Epithelial cell of proximal tubule (primary cell): ENCODE measurements at places on chromosomes 11 and 22. TPM values are rescaled to one million over a fixed set of nuclear protein-coding genes. Genes with fewer than 3 reads are reported as not detected.

The FJX1 gene
- 52.1 and 78.4 TPM in 2 replicates for total RNA-seq

The SLC25A22 gene
- total RNA-seq, result 20.1 and 33.6 TPM in 2 replicates

The MYRF gene
- total RNA-seq, result 7.6 and 25.0 TPM in 2 replicates

The GTSE1 gene
- total RNA-seq, result 18.2 and 35.8 TPM in 2 replicates

The CADM1 gene
- total RNA-seq, result 21.3 and 36.3 TPM in 2 replicates

The TRIM29 gene
- 0.22 TPM in 1 of 2 replicates, not detected in the other for total RNA-seq

The MS4A12 gene
- total RNA-seq, result not detected in 2 replicates

The IGSF9B gene
- 0.22 and 1.0 TPM in 2 replicates for total RNA-seq

The NCR3LG1 gene
- 1.2 and 2.3 TPM in 2 replicates for total RNA-seq

The ANKK1 gene
- 0.17 TPM in 1 of 2 replicates, not detected in the other for total RNA-seq

DNA sequence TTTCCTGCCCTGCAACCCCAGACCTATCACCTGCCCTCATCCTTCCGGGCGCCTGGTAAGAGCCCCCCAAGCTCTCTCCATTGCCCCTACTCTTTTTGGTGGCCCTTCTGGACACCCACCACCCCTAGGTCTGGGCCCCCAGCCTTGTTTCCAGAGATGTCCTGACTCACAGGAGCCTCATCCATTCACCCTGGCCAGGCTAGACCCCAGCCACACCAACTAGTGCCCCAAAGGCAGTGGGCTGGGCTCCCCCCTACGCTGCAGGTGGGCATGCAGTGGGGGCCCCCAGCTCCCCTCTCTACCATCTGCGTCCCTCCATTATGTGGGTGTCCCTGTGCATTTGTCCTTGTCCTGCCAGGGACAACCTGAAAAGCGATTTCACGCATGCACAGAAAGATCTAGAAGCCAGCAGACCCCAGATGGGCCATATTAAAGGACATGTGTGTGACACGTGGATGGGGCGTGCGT lies 1.4 kb downstream of the MRGPRF start:
- no peak for DNase-seq

- no peak for DNase-seq
Observed at GRCh38 chr11:116503216-116504160, 269.3 kb downstream of the BUD13 start.

DNA sequence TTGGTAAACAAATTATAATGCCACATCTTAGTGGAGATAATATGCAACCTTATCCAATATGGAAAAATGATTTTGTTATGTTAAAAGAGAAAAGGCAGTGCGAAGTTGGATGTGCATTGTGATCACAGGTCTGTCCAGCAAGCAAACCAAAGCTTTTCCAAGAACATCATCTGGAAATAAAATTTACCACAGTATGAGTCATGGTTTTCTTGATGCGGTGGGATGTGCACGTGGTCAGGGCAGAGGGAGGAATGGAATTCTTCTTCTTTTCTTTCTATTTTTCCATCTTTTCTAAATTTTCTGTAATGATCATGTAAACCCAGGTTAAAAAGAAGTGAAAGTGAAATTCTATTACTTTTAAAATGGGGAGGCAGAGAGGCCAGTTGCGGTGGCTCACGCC lies 169.8 kb downstream of the C11orf91 start:
- no peak for DNase-seq

- DNase-seq, result no peak
Observed at GRCh38 chr11:70210051-70210501, 7.0 kb downstream of the FADD start.

DNA sequence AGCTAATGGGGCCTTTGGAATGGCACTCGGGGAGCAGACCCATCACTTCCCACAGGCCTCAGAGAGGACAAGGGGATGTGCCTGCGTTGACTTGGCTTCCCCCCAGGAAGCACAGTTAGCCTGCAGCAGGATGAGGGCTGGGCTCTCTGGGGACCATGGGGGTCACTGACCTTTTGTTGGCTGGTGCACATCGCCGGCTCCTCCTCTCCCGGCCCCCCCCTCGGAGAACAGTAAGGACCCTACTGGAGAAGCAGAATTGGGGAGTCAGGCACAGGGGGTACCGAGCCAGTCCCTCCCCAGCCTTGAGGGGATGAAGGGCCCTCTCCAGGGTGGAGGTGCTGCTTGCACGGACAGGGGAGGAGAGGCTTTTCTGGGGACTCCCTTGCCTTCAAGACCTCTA lies 32.8 kb downstream of the NRXN2 start:
- no peak for DNase-seq

DNA sequence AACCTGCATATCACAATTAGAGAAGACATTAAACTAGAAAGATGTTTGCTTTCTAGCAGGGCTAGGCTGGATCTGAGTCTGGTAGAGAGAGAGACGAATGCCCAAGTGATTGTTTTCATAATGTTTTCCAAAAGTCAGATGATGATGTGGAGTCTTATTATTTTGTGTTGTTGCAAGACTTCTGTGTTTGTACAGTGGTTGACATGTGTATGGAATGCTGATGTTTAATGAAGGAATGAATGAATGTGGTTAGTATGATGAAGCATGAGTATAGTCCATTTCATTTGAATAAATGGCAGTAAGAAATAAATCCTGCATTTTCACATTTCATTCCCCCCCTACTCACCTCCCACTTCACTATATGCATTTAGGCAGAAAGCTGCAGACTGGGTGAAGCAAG lies 69.6 kb downstream of the PPP2R1B start:
- no peak for DNase-seq

GRCh38 chr11:36577373-36577772 lies 9.6 kb downstream of the RAG1 start:
- DNase-seq, result no peak

DNA sequence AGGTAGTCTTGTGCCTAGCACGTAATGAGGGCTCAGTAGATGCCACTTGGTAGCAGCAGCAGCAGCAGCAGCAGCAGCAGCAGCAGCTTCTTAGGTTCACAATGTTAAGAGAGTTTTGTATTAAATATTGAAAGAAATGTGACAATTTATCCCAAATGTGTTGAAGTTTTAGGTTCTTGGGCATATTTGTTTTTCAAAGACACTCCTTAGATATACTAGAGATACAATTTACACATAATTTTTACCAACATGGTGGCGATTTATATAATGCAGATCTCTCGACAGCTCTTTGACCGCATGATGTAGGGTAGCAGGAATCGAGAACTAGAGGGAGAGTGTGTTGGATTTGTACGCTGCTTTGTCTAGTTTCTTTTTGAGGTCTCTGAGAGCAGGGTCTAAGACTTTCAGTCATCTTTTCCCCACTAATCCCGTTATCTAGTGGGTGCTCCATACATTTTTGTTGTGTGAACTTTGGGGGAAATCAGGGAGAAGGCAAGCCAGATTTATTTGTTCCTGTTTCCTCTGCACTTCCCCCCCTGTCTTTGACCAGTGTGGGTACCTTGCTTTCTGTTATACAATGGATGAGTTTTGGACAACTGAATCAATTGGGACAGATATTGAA lies 1.4 kb downstream of the FDX1 start:
- no peak for DNase-seq

GRCh38 chr22:35605369-35605680 lies 11.8 kb downstream of the MB start:
- no peak for DNase-seq

DNA sequence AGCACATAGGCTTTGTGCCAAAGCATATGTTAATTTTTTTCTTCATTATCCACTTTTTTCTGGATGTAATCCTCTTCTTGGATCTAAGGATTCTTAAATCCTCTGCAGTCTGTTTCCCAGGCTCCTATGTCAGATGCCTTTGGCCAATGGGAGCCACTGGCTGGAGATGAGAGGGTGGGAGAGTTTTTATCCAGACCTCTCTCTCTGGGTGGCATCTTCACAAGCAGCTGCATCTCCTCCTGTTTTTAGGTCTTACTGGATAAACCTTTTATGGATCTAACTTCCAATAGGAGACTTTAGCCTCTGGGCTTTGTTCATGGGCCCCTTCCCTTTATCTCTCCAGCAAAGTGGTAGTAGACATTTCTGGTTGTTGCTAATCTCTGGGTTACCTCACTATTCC lies 22.4 kb upstream of the MPPED2 start:
- no peak for DNase-seq

- no peak for DNase-seq
Observed at GRCh38 chr11:36744375-36745168, 146.5 kb upstream of the RAG2 start.

DNA sequence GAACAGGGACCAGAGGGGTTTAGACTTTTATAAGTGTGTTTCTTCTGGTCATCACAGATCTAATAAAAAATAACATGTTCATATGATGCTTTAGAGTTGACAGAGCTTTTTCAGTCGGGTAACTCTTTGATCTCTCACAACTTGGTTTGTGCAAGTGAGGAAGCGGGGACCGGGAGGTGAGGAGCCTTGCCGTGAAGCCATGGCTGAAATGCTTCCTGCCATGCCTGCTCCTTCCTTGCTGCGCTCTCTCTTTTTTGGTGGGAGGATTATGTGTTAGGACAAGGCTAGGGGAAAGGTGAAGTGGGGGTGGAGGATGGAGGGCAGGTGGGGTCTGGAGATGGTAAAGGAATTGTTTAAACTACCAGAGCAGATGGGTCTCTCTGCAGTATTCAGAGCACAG lies 23.8 kb downstream of the TEAD1 start:
- no peak for DNase-seq

DNA sequence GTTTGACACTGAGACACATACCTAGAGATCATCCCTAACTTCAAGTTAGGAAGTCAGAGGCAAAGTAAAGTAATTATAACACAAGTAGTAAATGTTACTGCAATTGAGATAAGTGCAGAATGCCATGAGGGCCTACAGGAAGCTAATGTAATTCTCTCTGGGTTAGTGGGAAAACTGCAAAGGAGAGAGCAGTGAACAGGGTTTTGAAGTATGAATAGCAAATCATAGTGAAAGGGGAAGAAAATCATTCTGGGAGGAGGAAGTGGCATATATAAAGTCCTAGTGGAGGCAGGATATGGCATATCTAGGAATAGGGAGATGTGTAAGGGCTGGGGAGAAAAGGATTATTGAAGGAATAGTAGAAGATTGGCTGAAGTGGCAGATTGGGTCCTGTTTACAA lies 27.9 kb downstream of the RNF169 start:
- DNase-seq, result no peak

DNA sequence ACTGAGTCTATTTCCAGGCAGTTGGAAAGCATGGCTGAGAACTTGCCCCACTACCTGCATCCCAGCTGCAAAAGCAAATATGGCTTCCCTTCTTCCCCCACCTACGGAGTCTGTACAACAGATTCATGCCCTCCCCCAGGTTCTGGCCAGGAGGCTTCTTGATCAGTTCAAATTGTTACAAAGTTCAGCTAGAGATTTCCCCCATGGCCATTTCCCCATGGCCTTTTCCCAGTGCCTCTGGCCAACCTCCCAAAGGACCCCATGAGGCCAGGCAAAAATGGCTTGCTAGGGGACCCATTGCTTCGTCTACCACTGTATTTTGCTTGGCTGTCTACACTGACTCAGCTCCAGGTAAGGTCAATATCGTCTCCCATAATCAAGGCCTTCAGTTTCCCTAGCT lies 203.3 kb downstream of the DLG2 start:
- DNase-seq, result no peak

DNA sequence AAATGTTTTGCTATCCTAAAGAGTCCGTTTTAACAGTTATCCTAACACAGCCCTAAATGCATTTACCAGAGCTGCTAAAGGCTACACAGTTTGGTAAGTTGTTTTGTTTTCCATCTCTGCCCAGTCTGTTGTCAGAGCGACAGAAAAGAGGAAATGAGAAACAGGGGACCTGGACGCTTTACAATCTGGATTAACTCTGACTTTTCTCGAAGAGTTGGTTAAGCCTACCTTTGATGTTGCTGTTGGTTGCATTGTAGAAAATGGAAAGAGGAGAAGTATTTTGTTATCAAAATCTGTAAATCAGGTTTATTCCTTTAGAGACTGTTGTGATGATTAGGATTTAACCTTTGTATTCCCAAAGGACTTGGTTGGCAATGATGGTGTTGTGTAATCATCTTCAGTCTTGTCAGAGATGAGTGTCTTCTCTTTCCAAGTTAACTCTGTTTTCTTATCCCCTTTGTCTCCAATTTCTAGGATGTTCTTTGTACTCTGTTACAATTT lies 481 bp downstream of the ANGPTL5 start:
- DNase-seq, result no peak

- DNase-seq, result no peak
Observed at GRCh38 chr22:27993201-27993635, 74.2 kb upstream of the PITPNB start.

DNA sequence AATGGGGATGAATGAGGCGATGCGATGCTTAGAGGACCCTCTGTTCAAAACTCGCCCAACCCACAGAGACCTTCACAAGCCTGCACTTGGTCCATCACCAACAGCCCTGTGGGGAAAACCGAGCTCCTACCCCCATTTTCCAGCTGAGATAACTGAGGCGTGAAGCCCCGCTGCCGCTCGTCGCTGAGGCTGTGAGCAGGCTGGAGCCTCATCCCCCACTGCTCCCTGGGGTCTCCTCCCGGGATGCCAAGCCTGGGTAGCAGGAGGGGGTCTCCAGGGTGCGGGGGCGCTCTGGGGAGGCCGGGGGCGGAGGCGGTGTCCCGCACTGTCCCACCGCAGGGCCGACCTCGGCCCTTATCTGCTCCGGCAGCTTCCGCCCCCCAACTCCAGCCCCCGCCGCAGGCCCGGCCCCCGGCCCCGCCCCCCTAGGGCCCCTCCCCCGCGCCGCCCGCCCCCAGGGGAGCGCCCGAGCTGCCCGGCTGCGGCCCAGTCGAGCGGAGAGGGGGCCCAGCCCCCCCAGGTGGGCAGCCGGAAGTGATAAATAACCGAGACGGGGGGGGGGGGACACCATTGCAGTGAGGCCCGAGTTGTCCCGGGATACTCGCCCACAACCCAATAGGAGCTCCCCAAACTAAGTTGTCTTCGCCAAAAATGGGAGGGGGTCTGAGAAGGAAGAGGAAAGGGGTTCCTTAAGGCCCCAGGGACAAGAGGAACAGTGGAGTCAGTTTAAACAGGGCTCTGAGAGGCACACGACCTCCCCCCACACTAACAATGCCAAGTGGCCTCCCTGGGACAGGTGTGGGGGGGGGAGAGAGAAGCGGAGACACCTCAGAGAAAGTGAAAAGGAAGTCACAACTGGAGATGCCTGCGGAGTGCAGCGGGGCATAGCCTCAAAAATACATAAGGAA lies 8.3 kb upstream of the SLC39A13 start:
- no peak for DNase-seq

DNA sequence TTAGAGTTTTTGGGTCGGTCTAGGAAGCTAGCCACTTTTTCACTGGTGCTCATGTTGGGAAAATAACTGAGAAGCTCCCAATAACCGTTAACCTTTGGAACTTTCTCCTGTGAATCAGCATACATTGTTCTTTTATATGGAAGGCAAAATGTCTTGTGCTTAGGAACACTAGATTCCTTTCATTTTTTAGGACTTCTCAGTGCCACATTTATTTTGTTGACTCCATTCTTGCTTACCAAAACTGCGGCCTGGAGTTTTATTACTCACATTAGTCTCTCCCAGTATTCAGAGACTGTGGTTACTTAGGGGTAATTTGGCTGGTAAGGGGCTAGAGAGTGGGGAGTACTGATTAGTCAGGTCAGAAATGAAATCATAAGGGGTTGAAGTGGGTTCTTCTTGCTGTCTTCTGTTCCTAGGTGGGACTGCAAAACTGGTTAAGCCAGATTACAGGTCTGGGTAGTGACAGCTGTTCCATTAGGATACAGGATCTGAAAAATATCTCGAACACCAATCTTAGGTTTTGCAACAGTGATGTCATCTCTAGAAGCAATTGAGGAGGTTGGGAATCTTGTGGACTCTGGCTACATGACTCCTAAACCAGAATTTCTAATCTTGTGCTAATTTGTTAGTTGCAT lies 631.4 kb upstream of the LUZP2 start:
- no peak for DNase-seq

- no peak for DNase-seq
Observed at GRCh38 chr11:58629857-58630256, 7.4 kb downstream of the CNTF start.
